NCI-H1930 (cell line): ENCODE measurements at places on chromosomes 5 and 9.

DNA sequence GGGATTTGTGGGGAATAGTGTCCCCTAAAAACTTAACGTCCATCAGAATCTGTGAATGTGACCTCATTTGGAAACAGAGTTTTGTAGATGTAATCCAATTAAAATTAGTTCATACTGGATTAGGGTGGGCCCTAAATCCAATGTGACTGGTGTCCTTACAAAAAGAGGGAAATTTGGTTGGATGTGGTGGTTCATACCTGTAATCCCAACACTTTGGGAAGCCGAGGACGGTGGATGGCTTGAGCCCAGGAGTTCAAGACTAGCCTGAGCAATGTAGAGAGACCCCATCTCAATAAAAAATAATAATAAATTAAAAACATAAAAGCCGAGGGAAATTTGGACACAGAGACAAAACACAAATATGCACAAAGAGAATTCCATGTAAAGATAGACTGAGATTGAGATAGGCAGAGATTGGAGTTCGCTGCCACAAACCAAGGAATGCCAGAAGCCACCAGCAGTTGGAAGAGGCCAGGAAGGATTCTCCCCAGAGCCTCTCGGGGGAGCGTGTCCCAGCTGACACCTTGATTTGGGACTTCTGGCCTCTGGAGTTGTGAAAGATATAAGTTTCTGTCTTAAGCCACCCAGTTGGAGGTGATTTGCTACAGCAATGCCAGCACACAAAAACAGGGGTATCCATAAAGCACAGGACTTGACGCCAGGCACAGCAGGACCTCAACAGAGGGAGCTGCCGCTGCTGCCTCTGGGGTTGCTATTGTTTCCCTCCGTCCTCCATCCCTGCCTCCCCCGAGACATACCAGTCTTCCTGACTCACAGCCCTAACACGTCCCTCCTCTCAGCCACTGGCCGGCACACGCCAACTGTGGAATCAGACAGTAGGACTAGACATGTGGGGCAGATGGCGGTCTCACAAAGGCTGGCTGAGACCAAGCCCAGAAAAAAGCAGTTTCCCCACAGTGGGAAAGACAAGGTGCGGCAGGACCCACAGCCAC is 73.8 kb upstream of the IL17B start:
- DNase-seq, result no peak

GRCh38 chr9:84563691-84564090 is 105.8 kb upstream of the NTRK2 start:
- no peak for DNase-seq

- DNase-seq, result peak; percentile 69
These were observed at the start of gene UCK1 for GRCh38 chr9:131530920-131531832. Gene UCK1 (minus strand): TSS chr9:131531263. CDS start chr9:131531174, 89 bp downstream.

GRCh38 chr5:20286512-20286911 is 298.5 kb upstream of the CDH18 start:
- DNase-seq, result no peak

DNA sequence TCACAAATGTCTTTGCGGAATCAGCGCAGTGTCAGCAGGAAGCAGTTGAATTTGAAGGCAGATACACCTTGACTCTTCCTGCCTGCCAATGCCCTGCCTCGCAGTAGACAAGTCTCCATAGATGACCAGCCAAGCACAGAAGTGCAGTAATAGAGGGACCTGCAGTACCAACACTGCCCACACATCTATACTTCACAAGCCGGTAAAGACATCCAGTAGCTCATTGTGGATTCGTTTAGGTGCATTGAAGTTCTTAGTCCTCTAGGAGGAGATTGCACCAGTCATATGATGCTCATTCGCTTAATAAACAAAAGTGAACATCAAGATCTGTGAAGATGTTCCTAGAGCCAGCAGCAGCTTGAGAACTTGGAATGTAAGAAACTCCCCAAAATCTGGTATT is 7.1 kb upstream of the IFNA2 start:
- DNase-seq, result no peak

DNA sequence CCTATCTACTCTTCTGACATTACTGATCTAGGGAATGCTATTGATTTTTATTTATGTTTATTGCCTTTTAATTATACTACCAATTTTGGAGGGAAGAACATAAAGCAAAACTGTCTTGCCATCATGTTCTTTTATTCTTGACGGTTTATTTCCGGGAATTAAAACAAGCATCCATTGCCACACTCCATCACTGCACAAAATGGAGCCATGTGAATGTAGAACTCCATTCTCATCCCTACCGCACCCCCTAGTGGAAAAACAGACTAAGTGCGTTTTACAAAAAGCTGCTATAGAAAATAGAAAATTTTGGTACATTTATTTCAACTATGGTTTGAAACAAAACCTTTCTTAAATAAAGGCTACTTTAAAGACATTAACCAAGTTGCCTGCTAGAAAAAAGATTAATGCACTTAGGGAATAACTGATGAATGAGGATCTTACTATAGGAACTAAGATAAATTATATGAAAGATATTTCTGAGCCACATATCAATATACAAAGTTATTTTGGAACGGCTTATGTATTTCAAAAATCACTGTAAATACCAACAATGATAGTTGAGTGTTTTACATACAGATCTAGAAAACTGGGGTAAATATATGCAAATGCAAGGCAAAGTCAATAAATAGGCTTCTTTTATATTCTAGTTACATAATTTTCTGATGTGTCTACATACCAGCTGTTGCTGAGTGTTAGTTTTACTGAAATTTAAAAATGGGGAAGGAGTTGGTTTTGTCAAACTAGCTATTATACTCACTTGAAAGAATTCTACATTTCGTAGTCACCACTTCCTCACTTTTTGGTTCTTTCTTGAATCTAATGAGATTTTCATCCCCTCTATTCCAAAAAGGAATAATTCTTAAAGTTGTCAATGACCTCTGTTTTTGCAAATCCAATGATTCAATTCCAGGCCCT is 26.5 kb downstream of the OXCT1 start:
- peak; percentile 43 for DNase-seq

- no peak for DNase-seq
These were observed 222.4 kb upstream of the TBC1D2 start for GRCh38 chr9:98477884-98478283.

DNA sequence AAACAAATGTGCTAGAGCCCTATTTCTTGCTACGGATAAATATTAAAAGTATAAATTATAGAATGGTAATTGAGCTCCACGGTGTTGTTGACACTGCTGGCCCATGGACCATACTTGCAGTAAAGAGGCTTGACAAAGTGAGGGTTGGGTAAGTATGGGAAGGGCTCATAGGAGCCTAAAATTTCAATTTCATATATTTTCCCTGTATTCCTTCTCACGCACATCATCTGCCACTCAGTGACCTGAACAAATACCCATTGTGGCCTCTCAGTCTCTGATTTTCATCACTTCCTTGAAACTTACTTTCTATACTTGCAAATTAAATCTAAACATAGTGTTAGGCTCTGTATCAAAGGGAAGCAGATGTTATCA is 116.5 kb downstream of the PIK3R1 start:
- no peak for DNase-seq

GRCh38 chr9:77648234-77649108 is at the start of gene GNA14:
Gene GNA14 (minus strand): TSS chr9:77648322. CDS start chr9:77647793, 529 bp downstream.
- DNase-seq, result no peak
